Ammon's horn (tissue), 1 donor: ENCODE measurements at places on chromosomes 2 and 18.

GRCh38 chr2:227228061-227228667 lies 63.7 kb downstream of the COL4A3 start:
- peak; percentile 48 for DNase-seq

DNA sequence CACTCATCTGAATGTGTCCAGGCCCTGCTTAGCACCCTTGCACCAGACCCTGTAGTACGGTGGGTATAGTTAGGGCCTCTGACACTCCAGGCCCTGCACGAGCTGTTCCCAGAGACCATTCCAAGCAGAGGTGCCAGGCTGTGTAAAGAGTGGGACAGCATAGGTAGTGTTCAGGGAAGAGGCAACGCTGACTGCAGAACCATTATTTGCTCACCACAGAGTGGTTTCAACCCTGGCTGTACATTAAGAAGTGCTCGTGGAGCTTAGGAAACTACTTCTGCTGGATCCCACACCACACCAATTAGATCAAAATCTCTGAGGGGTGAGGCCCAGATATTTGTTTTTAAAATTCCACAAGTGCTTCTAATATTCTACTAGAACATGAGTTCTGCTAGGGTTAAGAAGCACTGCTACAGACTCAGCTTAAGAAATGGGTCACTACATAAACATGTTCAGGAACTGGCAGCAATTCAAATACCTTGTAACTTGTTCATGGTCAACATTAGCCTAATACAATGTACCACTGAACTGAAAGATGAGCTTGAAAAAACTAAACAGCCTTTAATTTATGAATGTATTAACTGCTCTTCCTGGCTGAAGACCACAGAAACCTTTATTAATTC lies 183.0 kb downstream of the MYO5B start:
- no peak for DNase-seq

DNA sequence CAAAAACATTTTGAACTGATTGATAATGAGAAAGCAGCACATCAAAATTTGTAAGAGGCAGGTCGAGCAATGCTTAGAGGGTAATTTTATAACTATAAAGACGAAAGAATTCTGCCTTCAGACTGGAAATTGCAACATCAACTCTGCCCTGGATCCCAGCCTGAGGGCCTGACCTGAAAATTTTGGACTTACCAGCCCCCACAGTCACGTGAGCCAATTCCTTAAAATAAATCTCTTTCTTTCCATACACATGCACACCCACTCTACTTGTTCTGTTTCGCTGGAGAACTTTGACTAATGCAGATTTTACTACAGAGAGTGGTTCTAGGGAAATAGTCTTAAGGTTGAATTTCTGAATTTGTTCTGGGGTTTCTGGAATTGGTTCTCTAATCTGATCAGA lies 14.6 kb upstream of the ACOXL start:
- no peak for DNase-seq

DNA sequence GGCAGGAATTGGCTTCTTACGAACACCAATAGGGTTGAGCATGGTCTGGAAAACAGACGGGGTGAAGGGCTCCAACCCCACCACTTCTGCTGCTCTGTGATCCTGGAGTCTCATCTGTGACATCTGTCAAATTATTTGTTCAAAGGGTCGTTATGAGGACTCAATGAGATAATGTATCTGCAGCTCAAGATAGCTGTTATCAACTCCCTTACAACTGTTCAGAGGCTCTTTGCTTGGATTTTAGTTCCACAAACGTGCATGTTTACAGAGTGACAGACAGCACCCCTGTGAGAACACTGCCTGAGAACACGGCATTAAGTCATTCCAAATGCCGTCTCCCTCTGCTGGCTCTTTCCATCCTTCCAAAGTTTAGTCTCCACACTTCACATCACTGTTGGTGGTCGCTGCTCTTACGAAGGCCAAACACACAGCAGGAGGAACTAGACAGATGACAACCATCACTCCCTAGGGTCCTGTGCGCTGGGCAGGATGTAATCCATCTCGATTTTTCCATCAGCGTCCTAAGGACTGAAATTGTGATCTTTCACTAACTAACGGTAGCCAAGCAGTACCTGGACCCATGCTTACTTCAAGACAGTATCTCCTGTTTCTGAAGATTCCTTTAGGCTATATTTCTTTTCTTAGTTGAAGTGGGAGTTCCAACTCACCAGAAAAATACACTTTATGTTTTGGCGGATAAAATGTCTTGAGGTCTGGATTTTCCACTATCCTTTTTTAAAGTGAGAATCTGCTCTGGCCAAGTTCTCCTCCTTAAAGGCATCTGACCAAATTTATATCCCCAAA lies 220.3 kb downstream of the ANAPC1 start:
- DNase-seq = no peak

- peak; percentile 77 for DNase-seq
Measured at GRCh38 chr2:38274286-38275276, 102.5 kb downstream of the ATL2 start.

DNA sequence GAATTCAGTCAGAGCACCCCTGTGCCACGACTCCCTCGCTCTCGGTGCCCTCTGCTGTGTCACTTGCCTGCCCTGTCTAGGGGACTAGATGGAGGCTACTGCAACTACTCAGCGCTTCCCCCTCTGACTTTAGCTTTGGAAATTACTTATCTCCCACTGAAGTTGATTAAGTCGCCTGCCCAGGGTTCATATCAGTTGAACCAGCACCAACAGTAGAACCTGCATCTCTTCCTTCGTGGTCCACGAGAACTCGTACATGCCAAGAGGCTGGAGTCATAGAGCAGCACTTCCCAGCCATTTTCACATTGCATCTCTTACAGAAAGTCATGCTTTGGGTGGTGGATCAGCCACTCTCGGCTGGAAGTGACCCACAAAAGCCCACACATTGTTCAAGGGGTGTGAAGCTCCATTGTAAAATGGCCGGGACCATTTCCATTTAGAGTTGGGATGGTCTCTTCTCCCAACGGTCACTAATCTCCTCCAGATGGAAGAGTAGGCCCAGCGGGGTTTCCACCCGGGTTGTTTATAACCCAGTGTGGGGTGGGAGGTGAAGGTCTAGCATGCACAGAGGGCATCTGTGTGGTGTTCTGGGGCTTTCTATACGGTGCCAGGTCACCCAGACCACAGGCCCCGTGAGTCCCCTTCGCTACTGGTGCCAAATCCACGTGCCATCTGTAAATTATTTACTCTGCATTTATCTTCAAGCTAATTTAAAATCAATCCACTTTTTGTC lies 38.0 kb downstream of the STEAP3 start:
- no peak for DNase-seq

DNA sequence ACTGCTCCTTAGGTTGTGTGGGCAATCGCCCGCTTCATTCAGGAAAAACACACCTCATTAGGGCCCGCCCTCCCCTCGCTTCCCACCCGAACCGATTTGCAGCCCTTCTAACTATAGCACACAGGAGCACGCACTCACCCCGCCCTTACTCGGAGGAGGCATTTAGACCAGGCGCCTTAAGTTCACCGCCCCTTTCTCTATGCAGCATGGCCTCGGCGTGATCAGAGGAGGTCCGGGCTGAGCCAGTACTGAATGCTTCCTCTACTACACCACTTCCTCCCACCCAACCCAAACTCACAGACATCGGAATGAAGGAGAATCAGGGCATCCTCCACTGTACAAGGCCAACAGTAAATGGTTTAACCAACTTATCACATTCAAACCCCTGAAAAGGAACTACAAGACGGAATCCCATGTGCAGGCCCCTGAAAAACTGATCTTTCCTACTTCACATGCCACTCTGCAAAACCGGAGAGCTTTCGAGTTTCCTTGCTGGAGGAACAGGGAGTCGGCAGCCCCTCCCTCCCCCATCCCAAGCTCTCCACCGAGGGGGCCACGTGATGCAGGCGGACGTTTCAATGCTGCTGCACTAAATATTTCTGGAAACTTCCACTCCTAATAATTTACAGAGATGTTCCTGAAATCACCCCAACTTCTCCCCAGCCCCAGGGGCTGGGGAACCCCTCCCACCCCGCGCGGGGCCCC lies 1.4 kb downstream of the XPO1 start:
- peak; percentile 92 for DNase-seq

- no peak for DNase-seq
Measured at GRCh38 chr18:23784832-23785245, 95.6 kb downstream of the LAMA3 start.
